ENCODE measurements at places on chromosomes 2 and 18.

DNA sequence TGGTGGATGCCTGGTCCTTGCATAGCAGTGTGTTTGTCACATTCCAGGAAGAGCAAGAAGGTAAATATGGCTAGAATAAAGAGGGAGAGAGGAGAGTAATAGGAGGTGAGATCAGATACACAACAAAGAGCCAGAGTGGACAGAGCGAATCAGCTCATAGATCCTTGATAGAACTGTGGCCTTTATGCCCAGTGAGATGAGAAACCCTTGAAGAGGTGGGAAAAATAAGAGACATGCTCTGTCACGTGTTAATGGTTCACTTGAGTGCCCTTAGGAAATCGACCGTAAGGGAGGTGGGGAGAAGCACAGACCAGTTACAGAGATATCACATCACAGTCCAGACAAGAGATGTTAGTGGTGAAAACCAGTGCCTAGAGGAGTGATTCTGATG, 84.7 kb upstream of the RAB27B start:
- DNase-seq = no peak

- DNase-seq = no peak
Observed at GRCh38 chr2:16102976-16103380, 162.6 kb downstream of the MYCN start.

DNA sequence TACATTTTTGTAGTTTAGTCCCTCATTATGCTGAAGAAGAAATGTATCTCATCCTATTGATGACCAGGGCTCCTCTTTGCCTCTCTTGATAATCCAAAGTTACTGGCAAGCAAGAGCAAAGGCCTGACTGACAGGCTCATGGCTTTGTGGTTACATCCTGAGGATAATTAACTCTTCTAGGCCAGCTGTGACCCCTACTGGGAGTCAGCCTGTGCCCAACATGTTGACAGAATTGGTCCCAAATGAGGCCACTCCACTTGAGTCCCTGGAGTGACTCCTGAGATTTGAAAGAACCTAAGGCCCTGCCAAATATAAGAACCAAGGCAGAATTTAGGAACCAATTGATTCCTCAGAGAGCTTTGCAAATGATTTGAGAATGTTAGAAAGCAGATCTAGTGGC, 973.8 kb upstream of the CELF4 start:
- no peak for DNase-seq

- no peak for DNase-seq
Observed at GRCh38 chr18:37275237-37275741, 290.3 kb downstream of the CELF4 start.

DNA sequence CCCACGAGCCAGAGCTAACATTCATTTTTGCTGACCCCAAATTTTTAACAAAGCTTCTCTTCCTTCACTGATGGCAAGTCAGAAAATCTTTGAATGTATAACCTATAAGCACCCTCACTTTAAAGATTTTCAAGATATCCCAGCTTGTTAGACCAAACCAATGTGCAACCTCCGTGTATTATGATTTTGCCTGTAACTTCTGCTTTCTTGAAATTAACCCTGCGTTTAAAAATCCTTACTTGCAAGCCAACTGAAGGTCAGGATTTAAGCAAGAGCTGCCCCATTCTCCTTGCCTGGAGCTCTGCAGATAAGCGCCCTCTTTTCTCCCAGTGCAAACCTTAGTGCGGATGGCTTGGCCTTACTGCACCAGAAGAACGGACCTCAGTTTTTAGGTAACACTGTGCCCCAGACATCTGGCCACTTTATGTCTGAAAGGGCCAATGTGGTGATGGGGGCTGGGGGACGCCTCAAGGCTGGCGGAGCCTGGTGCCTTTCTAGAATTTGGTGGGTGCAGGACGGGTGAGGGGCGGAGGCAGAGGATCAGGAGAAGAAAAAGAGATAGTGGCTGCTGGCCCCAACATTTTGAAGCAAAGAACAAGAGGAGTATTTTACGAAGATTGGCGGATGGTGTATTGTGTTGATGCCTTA, 805 bp upstream of the TNFRSF11A start:
- DNase-seq = no peak

- DNase-seq = no peak
Observed at GRCh38 chr2:211760103-211760502, 778.5 kb downstream of the ERBB4 start.

GRCh38 chr18:44325903-44326635, 354.6 kb upstream of the SETBP1 start:
- DNase-seq = no peak

- no peak for DNase-seq
Observed at GRCh38 chr2:27959496-27959895, 69.0 kb downstream of the BABAM2 start.

GRCh38 chr2:56127010-56127409, 56.8 kb upstream of the CCDC85A start:
- no peak for DNase-seq

DNA sequence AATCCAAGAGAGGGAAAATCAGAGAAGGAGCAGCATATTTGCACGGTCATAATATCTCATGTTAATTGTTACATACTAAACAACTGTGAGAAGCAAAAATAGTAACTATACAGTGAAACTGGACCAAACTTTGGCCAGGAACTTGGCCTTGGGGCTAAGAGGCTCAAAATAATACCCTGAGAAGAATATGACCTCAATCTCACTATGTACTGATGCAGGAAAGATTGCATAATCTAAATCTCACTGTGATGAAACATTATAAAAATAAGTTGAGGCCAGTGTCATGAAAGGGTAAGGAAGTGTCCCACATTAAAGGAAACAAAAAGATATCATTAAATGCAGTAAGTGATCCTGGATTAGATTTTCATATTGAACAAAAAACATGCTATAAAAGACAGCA, 36.5 kb downstream of the ZRANB3 start:
- DNase-seq = no peak

DNA sequence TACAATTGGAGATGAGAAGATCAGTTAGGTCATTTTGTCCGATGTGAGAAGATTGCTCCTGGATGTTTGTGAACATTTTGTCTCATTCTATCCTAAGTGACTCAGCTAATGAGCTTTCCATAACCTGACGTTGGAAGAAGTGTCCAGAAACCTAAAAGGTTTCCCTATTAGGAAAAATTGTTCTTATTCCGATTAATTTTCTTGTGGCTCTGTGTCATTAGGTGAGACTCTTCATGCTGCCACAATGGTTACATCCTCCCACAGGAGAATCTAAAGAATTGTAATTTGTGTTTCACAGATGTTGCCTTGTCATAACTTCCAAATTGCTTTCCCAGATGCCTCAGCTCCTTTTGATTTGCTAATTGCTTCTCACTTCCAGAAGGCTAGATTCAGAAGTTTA, 261.0 kb upstream of the APCDD1 start:
- DNase-seq = no peak

- DNase-seq = no peak
Observed at GRCh38 chr2:158745067-158745865, 49.9 kb upstream of the DAPL1 start.

GRCh38 chr2:3146772-3147650, 230.6 kb downstream of the EIPR1 start:
- no peak for DNase-seq

- DNase-seq = no peak
Observed at GRCh38 chr2:170822290-170823087, 5.8 kb downstream of the GAD1 start.

DNA sequence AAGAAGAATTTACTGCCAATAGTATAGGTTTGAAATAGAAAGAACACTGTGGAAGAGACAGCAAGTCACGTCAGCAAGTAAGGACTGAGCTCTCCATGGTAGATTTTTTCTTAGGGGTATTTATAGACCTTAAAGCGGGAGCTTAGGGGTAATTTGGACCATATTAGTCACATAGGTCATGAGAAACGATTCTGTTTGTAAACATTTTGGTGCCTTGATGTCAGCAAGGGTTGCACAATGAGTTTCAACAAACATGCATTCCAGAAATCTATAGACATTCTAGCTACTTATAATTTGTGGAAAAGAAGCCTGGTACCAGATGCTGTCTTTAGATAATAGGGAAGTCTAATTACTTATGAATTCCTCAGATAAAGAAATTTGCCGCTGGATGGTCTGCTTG, 624.7 kb downstream of the TDRD15 start:
- DNase-seq = no peak

- no peak for DNase-seq
Observed at GRCh38 chr2:150750720-150751119, 263.3 kb upstream of the RND3 start.

DNA sequence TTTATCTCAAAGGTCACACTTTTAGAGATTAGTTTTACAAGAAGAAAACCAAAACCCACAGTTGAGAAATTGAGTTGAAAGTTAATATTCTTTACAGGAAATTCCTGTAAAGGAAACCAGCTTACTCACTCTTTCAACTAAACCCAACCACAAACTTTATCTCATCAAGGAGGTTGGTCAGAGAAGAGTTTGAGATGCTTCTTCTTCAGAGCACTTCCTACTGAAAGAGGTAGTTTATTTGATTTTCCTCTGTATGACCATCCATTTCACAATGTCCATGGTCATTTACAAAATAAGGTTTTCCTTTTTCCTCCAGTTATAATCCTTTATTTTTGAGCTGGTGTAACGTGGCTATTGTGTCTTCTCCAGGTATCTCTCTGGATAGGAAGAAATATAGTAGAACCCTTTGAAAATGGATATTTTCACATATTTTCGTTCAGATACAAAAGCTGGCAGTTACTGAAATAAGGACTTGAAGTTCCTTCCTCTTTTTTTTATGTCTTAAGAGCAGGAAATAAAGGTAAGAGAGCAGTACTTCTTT, 4.5 kb upstream of the IL18RAP start:
- peak; percentile 68 for DNase-seq

DNA sequence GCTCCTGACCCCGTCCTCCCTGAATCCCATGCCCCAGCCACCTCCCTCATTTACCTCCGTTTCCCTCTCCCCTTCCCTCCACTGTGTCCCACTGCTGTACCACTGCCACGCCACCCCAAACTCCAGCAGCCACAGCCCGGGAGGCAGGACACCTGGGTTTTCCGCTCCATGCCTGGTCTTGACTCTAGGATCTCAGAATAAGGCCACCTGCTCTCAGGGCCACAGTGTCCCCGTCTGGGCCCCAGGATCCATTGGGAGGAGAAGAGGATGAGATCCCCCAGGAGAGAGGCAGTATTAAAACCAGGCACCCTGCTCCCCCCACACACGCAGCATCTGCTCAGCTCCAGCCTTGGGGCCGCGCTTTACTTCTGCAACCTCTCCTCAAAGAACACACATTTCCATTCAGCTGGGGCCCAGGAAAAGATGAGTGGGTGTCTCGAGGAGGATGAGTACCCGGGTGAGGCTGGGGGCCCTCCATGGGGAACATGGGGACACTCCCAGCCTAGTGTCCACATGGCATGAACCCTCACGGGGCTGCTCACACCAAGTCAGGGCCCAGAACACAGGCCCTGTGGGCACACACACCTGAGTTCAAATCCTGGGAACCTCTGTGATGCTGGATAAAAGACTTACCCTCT, 32.8 kb upstream of the TNS1 start:
- DNase-seq = no peak
